T-cell (primary cell): ENCODE measurements at places on chromosomes 4 and X. TPM values are rescaled to one million over a fixed set of nuclear protein-coding genes. Genes with fewer than 3 reads are reported as not detected.

- DNase-seq = no peak
Measured at GRCh38 chrX:123189338-123189737, 5.3 kb downstream of the GRIA3 start.

DNA sequence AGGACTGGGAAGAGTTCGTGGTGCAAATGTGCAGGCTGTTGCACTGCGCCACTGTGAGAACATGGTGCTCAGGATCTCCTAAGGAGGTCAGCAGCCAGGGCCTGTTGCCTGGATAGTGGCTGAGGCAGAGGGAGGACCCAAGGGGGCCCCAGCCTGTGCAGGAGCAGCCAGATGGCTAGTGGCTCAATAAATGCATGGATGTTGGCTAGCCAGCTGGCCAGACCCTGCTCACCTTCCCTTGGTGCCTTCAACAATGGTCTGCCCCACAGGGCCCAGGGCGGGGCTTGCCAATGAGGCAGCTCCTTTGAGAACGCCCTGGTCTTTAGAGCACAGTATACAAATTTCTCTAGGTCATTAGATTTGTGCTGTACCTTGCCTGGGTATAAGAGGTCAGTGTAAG, 67.4 kb downstream of the TNIP2 start:
- DNase-seq = no peak

GRCh38 chrX:53073115-53073586, 9.0 kb upstream of the TSPYL2 start:
- DNase-seq = no peak

DNA sequence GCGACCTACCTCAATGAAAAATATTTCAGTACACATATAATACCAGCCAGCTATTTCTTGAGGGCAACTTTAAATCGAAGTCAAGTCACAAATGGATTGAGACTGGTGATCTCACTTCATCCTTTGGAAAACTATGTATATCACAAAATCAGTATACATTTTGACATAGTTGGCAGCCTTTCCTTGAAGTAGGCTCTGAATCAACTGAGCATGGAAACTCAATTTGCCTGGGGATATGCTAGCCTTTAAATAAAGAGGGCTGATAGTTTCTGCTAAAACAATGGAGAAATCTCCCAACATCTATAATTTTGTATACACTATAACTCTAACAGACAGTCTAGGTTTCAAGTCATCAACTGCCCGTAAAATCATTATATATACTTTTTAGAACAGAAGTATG, 282.8 kb upstream of the TENM3 start:
- DNase-seq = no peak

DNA sequence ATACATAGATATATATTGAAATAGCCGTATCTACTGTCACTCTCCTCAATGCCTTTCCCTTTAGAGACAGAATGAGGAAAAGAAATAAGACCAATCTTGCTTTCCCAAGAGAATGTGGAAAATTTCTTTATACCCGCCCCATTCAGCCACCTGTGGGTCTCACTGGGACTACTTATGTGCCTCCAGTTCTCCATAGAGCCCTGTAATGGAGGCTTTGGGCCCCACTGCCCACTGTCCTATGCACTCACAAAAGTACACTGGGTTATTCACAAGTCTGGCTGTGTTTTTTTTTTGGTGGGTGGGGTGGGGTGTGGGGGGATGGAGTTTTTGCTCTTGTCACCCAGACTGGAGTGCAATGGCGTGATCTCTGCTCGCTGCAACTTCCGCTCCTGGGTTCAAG, 70.4 kb upstream of the ELOVL6 start:
- DNase-seq = no peak

DNA sequence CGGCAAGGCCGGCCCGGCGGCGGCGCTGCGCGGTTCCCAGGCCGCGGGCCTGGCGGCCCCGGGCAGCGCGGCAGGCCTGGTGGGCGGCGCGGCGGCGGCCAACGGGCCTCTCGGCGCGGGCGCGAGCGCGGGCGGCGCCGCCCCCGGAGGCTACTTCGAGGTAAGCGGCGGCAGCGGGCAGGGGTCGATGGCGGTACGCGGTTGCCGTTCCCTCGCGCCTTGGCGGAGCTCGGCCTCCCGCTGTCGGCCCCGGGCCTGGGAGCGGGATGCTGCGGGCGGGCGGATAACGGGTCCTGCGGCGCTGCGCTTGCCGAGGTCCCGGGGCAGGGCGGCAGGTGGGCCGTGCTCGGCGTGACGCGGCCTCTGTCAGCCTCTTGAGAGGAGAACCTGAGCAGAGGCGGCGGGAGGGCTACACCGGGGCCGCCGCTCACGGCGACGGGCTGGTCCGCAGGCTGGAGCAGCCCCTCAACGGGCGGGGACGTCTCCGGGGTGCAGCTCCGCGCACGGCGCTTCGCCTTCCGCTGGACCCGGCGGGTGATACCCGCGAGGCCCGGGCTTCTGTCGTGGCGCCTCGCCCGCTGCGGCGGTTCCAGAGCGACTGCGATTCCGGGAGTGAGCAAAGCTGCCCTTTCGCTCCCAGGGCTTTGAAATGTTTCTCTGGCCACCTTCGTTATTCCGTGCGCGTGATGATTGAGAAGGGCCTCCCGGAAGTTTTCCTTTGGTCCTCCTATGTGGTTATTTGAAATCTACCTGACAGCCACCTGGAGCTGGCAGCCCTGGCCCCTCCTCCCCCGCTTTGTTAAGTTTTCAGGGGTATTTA, 774 bp downstream of the FAM193A start:
- peak; percentile 50 for DNase-seq

DNA sequence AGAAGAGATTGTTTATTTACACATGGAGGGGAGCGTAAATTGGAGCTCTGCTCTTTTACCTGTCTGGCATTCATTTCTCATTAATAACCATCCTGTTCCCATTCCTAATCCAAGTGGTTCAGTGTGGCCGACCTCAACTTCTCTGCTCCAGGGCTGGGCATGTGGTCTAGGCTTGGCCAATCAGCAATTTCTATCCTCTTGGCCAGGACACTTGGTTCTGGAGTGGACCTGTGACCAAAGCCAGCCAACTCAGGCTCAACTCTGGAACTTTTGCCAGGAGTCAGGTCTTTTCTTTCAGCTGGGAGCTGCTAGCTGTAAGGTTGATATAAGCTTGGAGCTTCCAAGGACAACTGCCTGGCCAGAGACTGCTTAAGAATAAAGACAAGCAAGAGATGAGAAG, 15.6 kb upstream of the RASL11B start:
- DNase-seq = no peak

GRCh38 chr4:139893801-139894200, 228.2 kb downstream of the MGST2 start:
- no peak for DNase-seq

DNA sequence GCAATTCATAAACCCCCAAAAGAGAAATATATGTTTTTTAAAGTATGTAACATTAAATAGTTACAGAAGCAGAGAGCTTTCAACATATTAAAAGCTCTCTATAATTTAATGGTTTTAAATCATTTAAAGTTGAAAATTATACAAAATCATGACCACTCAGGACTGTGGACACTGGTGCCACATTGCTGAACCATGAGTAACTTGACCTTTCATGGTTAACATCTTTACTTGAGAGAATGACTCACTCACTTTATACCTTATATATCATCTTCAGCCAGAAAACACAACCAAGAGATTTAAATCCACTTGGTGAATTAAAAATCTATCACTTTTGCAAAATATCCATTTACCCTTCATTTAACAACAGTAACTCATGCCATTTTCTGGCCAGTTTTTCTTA, 584.3 kb upstream of the SMIM31 start:
- no peak for DNase-seq

The F11 gene
- total RNA-seq = 0.38 TPM

The RPL10 gene
- 5,746 TPM for total RNA-seq

The SLC26A1 gene
- 0.44 TPM for total RNA-seq

The TMPRSS11B gene
- total RNA-seq = not detected

The MAGEA2 gene
- not detected for total RNA-seq

The APLN gene
- not detected for total RNA-seq
